Aorta (tissue), 5 donors: ENCODE measurements at places on chromosomes 16 and 17. TPM values are rescaled to one million over a fixed set of nuclear protein-coding genes. Genes with fewer than 3 reads are reported as not detected.

Gene PAQR4
- 4.0 TPM for total RNA-seq

Gene TOX3
- total RNA-seq, result not detected

Gene KRTAP9-1
- not detected for total RNA-seq

Gene KRTAP4-3
- total RNA-seq, result not detected

Gene CDR2L
- total RNA-seq, result 20.2 TPM

Gene NPIPB9
- 4.1 TPM for total RNA-seq

Gene C16orf96
- 0.13 TPM for total RNA-seq

Gene CCL5
- 6.7 TPM for total RNA-seq

Gene DUSP3
- total RNA-seq, result 110 TPM

Gene TAC4
- not detected for total RNA-seq

Gene TBC1D26
- not detected for total RNA-seq

Gene SMARCE1
- 84.4 TPM for total RNA-seq

Gene TBC1D3C
- total RNA-seq, result not detected

DNA sequence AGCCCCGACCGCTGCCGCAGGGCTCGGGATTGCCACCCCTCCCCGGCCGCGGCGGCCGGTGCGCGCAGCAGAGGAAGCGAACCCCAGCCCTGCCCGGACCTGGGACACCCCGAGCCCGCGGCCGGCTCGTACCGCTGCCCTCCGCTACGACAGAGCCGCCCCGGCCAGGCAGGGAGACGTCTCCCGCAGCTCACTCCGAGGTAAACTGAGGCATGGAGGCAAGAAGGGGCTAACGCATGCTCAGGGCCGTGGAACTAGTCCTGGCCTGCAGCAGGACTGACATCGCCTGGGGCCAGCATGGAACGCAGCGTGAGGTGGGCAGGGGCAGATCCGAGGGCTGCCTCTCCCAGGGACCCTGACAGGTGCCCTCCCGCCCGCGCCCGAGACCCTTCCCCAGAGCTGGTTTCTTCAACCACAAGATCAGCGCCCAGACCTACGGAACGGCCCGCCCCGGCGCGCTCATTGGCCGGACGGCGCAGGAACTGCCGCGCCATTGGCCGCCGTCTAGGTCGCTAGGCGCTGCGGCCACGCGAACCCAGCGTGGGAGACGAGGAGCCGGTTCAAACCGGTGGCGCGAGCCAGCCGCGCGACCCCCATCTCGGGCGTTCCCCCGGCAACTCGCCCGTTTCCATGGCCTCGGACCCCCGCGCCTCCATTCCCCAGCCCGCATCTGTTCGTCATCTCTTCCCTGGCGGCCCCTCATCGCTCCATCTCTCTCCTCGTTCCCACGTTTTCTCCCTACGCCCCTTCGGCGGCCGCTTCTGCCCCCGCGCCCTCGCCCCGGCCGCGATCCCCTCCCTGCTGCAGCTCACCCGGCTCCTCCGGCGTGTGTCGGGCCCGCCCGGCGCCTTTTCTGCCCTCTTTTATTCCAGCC, at the start of gene SLC43A2:
Gene SLC43A2 (minus strand): TSS at position 853 of the 874 bp plus-strand sequence. CDS start 960 bp downstream, outside the sequence.
- no peaks in the 10 kb centered on the region for H3K4me1 ChIP-seq
- no peaks in the 10 kb centered on the region for H3K36me3 ChIP-seq
- peak; percentile 91 for DNase-seq
- H3K27me3 ChIP-seq, result no peaks in the 10 kb centered on the region
- no peak within 1 kb of the TSS for H3K27ac ChIP-seq

GRCh38 chr16:57282510-57283213, 1.8 kb downstream of the PLLP start:
- no peak overlapping the region for H3K27ac ChIP-seq
- no peaks in the 10 kb centered on the region for H3K27me3 ChIP-seq
- DNase-seq, result no peak
- no peak overlapping the region for H3K4me3 ChIP-seq

DNA sequence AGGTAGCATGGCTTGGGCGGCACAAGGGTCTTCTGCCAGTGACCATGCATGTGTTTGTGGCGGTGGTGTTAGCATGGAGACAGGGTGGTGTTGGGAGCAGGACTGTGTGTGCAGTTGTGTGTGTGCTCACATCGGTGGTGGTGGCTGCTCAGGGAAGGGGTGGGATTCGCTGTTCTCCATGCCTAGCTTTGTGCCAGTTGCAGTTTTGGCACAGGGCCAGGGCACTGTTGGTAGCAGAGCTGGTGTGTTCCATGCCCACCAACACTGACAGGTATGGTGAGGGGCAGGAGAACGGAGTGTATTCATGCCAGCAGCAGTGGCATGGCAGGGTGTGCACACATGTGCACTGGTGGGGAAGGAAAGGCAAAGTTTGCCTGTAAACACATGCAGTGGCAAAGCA, 77.3 kb upstream of the TEKT1 start:
- H3K27ac ChIP-seq, result no peak overlapping the region
- H3K4me3 ChIP-seq, result no peak overlapping the region
- H3K36me3 ChIP-seq, result no peaks in the 10 kb centered on the region
- H3K27me3 ChIP-seq, result no peaks in the 10 kb centered on the region
- H3K4me1 ChIP-seq, result no peaks in the 10 kb centered on the region

DNA sequence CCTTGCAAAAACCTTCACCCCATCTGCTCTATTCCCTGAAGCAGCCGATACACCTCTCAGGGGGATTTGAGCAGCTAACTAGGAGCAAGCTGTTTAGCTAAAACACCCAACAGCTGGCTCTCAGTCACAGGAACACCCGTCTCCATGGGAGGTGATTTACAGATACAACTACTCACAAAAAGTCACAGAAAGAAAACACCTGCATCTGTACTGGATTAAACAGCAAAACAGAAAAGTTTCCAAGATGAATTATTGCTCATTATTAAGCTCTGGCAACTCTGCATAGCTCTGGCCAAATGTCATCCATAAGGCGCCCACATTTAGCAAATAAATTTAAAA, 22.3 kb downstream of the GJC1 start:
- H3K36me3 ChIP-seq, result peaks cover 2% of the 10 kb centered on the region
- H3K4me1 ChIP-seq, result no peaks in the 10 kb centered on the region
- H3K27ac ChIP-seq, result no peak overlapping the region

DNA sequence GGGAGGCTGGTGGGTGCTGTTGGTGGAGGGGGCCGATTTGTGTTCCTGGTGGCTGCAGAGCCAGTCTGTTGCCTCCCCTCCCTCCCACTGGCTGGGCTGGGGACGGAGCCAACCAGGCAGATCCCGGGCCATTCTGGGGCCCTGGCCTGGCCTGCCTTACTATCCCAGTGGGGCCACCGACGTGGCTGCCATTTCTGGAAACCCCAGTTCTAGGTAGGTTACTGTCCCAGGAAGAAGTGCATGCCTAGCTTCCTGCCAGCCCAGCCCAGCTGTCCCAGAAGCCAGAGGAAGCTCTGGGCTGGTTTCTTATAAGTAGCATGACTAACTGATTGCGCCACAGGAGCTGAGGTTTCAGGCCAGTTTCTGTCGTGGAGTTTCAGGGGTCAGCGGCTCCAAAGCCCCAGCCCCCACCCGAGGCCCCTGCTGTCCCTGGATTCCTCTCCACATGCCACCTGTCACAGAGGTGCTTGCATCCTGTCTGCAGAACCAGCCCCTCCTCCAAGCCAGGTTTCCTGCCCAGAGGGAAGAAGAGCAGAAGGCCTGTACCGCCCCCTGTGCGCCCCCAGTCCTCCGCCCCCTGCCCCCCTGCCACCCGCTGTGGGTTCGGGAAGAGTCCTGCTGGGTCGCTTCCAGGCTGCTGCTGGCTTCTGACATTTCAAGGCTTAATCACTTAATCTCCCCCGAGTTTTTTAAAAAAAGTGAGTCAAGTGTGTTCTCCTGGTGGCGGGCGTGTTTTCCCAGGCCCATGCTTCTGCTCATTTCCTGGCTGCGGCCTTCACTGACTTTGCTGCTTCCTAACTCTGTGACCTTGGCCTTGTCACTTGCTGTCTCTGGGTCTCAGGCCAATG, 13.2 kb downstream of the IL4R start:
- peak; percentile 90 for DNase-seq
- H3K27ac ChIP-seq, result no peak overlapping the region
- H3K27me3 ChIP-seq, result no peaks in the 10 kb centered on the region
- no peak overlapping the region for H3K4me3 ChIP-seq
- H3K4me1 ChIP-seq, result no peaks in the 10 kb centered on the region

DNA sequence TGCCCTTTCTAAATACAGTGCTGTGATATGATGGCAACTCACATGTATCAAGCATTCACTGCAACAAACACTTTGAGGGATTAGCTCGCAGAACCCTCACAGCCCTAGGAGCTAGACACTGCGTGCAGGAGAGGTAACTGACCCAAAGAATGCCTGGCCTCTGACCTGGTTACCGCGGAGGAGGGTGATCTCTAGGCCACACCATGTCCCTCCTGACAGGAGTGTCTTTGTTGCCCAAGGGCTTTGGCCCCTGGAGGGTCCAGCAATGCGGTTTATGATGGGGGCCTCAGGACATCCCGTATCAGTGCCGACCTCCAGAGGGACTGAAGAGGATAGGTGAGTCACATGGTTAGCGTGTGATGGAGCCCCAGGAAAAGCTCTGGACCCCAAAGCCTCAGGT, 130.6 kb downstream of the MGAT5B start:
- no peak overlapping the region for H3K4me3 ChIP-seq
- no peak overlapping the region for H3K27ac ChIP-seq
- DNase-seq, result no peak

GRCh38 chr16:2968368-2968737, 795 bp upstream of the PAQR4 start:
- H3K27ac ChIP-seq, result no peak overlapping the region
- no peaks in the 10 kb centered on the region for H3K4me1 ChIP-seq
- DNase-seq, result no peak
- no peaks in the 10 kb centered on the region for H3K27me3 ChIP-seq
- no peak overlapping the region for H3K4me3 ChIP-seq
- no peaks in the 10 kb centered on the region for H3K36me3 ChIP-seq

DNA sequence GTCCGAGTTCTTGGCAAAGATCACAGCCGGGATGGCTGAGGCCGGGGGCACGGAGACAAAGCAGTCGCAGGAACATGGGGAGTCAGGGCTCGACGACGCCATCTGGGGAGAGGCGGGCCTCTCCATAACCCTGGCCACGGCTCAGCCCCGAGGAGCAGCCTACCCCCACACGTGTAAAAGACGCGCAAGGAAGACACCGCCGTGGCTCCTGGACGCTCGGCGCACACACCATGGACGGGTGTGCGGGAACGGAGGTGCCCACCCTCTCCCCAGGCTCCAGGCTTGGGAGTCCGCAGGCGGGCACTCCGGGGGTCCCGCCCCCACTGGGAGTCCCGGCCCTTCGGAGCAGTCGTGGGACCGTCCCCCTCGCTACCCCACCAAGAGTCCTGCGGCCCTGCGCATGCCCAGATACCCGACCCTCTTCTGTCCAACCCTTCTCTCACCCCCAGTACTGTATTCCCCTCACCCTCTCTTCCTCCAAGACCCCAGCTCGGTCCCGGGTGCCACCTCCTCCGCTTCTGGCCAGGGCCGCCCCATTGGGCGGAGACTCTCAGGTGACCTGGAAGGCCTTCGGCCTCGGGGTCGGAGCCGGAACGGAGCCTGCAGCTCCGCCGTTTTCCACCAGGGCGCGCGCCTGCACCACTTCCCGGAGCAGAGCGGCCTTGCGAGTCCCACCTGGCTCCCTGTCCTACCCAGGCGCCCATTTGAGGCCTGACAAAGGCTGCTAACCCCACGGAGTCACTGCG, at the start of gene SCRN2:
Gene SCRN2 (minus strand): TSS at position 532 of the 746 bp plus-strand sequence. CDS start 430 bp downstream, at position 102.
- no peaks in the 10 kb centered on the region for H3K4me1 ChIP-seq
- H3K27me3 ChIP-seq, result no peaks in the 10 kb centered on the region
- peak; percentile 96 for DNase-seq
- peak within 1 kb of the TSS; percentile 54 for H3K4me3 ChIP-seq
- H3K27ac ChIP-seq, result no peak within 1 kb of the TSS
- H3K36me3 ChIP-seq, result no peaks in the 10 kb centered on the region

GRCh38 chr17:6019959-6020358, 50.2 kb upstream of the WSCD1 start:
- DNase-seq, result no peak
- H3K4me3 ChIP-seq, result no peak overlapping the region
- no peaks in the 10 kb centered on the region for H3K4me1 ChIP-seq
- H3K27me3 ChIP-seq, result no peaks in the 10 kb centered on the region
- H3K36me3 ChIP-seq, result no peaks in the 10 kb centered on the region

DNA sequence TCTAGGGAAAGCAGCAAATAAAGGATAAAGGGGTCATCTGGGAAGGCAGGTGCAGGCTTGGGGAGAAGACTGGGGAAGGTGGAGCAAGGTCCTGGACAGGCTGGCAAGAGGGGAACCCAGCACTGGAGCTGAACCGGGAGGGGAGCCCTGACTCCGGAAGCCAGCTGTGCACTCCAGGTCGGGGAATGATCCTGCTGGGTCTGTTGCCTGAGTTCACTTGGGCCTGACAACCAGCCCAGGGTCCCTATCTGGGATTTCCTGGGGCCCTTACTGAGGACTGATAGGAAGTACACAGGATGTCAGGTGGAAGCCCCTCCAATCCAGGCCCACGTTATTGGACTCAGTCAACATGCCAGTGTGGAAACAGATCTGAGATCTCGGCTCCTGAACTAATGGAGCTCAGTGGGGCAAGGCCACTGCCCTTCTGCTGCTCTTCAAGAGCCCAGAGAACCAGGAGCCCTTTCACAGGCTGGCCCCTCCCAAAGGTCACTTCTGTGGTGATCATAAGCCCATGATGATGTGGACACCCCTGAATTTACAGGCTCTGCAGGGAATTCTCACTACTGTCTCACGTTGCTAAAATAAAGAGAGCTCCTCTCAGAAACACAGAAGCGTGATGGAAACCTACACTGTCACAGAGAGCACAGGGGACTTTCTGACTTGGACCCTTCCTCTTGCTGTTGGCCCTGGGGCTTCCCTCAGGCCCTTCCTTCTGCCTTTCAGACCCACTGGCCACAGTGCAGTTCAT, 19.9 kb upstream of the PITPNM3 start:
- peaks cover 3% of the 10 kb centered on the region for H3K36me3 ChIP-seq
- DNase-seq, result no peak
- H3K4me3 ChIP-seq, result no peak overlapping the region
- no peaks in the 10 kb centered on the region for H3K4me1 ChIP-seq
- H3K27ac ChIP-seq, result no peak overlapping the region
- no peaks in the 10 kb centered on the region for H3K27me3 ChIP-seq

GRCh38 chr16:89691231-89691985, 4.9 kb downstream of the CDK10 start:
- peaks cover 3% of the 10 kb centered on the region for H3K27me3 ChIP-seq
- no peak for DNase-seq
- H3K4me1 ChIP-seq, result no peaks in the 10 kb centered on the region
- no peak overlapping the region for H3K4me3 ChIP-seq

GRCh38 chr16:84080378-84080777, 36.4 kb downstream of the MBTPS1 start:
- no peak overlapping the region for H3K4me3 ChIP-seq
- no peaks in the 10 kb centered on the region for H3K27me3 ChIP-seq
- H3K36me3 ChIP-seq, result peaks cover 1% of the 10 kb centered on the region
- H3K27ac ChIP-seq, result no peak overlapping the region
- H3K4me1 ChIP-seq, result no peaks in the 10 kb centered on the region
